ENCODE measurements at places on chromosomes 7 and 10.

DNA sequence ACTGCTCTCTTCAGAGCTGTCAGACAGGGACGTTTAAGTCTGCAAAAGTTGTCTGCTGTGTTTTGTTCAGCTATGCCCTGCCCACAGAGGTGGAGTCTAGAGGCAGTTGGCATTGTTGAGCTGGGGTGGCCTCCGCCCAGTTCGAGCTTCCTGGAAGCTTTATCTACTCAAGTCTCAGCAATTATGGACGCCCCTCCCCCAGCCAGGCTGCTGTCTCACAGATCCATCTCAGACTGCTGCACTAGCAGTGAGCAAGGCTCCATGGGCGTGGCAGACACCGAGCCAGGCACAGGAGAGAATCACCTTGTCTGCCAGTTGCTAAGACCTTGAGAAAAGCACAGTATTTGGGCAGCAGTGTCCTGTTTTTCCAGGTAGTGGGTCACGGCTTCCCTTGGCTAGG, 98.1 kb downstream of the SDHAF3 start:
- DNase-seq = no peak

DNA sequence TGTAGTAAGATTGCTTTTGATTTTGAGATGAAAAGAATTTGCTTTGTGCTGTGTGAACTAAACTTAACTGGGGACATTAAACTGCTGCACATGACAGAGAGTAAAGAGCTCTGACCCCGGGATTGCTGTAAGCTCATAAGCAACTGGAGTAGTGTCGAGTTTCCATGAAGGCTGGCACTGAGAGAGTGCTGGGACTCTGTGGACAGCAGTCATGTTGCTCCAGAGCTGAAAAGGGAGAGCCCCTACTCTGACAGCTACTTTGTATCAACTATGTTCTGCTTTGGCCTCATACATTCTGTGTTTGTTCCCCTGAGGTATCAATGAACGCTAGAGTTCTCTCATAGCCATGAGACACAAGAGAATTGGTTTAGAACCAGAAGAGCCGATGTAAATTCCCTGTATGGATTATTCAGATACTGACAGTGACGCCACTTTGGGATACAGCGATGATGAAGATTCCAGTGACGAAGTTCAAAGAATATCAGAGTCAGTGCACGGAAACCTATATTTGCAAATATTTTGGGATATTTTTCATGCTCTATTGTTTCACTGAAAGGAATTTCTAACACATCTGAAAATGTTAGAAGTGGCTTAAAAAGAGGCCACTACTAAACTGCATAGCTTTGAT, 185.9 kb upstream of the DKK1 start:
- no peak for DNase-seq

- DNase-seq = peak; percentile 11
These were observed 2.2 kb downstream of the STN1 start for GRCh38 chr10:103915796-103916195.

DNA sequence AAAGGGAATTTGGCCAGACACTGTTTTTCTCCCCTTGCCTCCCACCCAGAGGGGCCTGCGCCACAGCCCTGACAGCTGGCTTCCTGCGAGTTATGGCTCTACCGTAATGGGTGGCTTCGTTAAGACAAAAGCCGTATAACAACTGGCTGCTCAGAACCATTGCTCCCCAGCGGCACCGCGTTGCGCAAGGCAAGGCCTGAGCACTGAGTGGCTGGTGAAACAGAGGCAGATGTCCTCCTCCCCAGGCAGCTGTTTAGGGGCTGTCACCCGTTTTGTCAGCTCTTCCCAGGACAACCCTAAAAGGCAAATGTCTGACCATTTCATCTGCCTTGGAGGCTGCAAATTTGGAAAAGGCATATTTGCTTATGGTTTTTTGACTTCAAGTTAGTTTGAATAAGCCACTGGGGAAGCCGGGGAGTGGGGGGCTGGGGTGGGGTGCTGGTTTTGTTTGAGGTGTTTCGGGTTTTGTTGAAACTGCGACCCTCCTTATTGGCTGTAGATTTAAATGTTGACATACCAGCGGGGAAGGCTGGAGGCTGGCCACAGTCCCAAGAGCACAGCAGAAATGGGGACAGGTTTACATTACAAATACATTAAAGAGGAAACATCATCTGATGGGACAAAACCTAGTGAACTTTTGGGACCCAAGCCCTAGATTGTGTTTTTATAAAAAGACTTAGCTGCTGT, 681 bp upstream of the SPOCK2 start:
- DNase-seq = peak; percentile 8

- DNase-seq = no peak
These were observed 94.8 kb upstream of the PPIF start for GRCh38 chr10:79252450-79252849.

DNA sequence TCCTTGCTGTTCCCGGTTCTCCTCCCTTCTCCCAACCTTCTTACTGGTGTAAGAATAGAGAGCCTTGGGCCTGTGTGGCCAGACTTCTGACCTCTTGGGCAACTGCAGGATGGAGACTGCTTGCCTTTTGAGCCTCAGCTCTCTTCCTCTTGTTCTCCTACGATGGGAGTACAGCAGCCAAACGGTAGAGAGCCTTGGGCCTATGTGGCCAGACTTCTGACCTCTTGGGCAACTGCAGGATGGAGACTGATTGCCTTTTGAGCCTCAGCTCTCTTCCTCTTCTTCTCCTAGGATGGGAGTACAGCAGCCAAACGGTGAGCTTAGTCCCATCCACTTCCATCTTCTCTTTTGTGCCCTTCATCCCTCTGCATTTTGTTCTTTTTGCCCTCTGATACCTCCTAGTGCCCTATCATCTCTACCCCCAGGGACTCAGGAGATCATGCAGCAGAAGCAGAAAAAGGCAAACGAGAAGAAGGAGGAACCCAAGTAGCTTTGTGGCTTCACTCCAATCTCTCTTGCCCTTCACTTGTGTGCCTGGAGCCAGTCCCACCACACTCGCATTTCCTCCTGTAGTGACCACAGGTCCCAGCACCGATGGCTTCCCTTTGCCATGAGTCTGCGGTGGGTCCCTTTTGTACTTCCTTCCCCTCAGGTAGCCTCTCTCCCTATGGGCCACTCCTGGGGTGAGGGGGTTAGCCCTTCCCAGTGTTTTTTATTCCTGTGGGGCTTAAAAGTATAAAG, 15.3 kb downstream of the SLC25A13 start:
- DNase-seq = peak; percentile 49

DNA sequence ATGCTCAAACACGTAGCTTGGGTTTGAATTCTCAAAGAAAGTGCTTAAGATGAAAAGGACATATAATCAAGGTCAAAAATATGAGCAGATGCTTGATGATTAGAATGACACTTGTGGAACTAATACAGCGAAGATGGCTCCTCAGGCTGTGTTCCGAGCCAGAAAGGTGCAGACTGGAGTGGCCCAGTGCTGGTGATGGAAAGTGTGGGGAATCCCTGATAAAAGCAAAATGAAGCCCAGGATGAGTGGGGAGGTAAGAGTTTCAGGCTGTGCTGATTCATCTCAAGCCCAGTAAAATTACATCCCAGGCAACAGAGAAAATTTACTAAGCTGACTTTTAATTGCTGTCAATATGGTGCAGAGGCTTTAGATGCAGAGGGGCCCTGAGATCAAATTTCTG, 77.8 kb upstream of the IKZF1 start:
- no peak for DNase-seq

GRCh38 chr10:46227936-46228562, 58.7 kb upstream of the ANTXRL start:
- DNase-seq = peak; percentile 58

- DNase-seq = no peak
These were observed 359.4 kb downstream of the GALNT17 start for GRCh38 chr7:71491336-71491735.

DNA sequence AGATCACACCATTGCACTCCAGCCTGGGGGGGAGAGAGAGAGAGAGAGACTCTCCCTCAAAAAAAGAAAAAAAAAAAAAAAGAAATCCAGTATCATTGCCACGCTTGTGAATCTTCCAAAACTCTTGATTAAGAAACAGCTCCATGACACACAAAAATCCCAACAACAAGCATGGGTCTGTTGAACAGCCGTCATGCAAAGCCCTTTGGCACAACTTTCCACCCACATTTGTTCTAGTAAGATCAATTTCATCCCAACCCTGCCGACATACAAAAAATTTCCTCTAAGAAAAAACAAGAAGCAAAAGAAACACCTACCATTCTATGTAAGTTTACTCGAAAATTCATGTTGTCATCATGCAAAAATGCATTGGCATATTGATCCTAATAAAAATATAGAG, 62.8 kb downstream of the ARMH3 start:
- no peak for DNase-seq

- DNase-seq = no peak
These were observed 532.5 kb upstream of the C7orf33 start for GRCh38 chr7:148058092-148058491.

DNA sequence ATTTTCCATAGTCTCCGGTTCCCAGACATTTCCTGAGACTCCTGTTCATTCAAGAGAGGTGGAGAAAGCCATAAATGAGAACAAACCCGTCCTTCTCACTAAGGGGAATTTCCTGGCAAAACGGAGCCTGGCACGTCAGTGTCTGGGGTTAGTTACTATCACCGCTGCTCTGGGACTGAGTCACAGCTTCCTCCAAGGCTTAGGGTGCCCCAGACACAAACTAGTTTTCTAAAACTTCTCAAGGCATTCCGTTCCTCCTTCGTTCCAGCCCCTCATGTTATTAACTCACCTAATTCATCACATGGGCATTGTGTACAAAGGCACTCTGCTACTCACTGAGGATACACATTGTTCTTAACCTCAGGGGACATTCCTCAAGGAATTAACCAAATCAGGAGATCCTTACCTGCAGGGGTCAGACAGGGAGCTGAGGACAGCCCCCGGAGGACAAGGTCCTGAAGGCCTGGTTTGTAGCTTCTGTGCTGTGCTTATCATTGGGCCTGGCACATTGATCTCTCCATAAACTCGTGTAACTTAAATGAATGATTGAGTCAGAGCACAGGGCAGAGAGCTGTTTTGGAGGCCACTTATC, 103.0 kb upstream of the KLF6 start:
- DNase-seq = peak; percentile 84

GRCh38 chr10:124534231-124534798, 72.7 kb downstream of the LHPP start:
- no peak for DNase-seq

- DNase-seq = no peak
These were observed 176.2 kb downstream of the WDR11 start for GRCh38 chr10:121027371-121027770.

DNA sequence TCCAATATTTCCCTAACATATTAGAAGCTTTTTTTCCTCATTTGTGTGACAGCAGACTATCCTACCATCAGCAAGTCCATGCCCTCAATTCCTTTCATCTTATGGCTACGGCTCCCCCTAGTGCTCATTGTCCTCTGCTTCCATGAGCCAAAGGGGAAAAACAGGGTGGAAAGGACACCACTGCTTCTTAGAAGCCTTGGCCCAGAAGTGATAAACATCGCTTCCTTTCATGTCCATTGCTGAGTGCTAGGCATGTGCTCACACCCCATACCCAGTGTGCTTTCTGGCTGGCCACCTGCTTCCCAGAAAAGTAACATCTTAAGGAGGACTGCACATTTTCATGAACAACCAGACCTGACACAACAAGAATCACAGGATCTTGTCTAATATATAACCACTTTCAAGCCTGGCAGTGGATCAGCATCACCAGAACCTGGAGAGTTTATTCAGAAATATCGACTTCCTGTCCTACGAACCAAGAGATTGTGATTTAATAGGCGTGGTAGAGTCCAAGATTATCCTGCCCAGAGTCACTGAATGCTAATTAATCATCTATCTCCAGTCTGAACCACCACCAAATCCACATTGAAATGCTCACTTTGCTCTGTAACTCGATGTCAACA, 650.5 kb upstream of the SORCS1 start:
- peak; percentile 35 for DNase-seq

GRCh38 chr7:43096875-43097274, 15.6 kb upstream of the HECW1 start:
- no peak for DNase-seq

- no peak for DNase-seq
These were observed 8.8 kb downstream of the NOS3 start for GRCh38 chr7:150999497-151000230.

DNA sequence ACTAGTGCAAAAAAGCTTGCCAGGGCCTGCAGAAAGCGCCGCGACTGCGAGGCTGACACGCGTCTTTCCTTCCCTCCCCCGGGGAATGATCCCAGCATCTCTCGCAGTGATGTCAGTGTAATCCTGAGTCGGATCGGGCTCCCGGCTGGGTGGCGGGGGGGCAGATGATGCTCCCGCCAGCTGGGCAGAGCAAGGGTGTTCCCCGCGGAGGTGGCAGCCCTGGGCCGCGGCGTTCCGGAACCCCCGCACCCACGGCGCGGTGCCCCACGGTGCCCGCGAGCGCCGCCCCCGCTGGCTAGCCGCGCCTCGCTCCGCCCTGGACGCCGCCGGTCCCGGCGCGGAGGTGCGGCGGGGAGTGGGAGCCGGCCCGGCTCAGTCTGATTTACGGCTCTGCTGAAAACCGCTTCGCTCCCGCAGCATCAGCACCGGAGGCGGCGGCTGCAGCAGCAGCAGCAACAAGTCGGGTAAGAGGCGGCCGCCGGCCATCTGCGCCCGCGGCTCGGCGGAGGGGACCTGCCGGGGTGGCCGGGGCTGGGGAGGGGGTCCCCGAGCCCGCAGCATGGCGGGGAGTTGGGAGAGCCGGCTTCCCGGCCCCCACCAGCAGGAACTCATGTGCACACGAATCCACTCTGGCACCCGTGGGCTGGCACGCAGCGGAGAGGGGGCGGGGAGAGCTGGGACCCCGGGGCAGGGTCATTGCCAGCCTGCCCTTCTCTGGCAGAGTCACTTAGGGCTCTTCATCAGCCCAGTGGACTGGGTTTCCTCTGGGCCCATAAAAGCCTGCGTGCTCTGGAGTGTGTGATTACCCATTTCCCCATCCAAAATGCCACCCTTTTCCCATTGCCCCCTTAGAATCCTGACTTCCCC, at the start of gene ZNF365:
ZNF365 (plus strand) TSS at position 375 of the 867 bp plus-strand sequence. CDS start 1,825 bp downstream, outside the sequence.
- DNase-seq = no peak

DNA sequence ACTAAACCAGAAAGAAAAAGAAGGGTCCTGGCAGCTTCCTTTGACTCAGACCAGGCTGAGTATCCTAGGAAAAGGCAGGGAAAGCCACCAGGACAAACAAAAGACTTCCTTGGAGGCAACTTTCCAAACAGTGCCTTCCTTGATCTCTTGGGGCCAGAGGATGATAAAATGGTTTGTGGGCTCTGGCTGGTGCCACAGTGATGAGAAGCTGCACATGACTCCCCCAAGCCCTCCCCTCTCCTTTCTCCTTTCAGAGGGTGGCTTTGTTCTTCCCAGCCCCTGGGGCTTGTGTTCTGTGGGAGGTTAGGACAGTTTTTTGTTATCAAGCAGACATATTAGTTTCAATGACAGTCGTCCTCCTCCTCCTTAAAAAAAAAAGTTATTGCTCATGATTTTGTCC, 183.2 kb downstream of the SEM1 start:
- no peak for DNase-seq

DNA sequence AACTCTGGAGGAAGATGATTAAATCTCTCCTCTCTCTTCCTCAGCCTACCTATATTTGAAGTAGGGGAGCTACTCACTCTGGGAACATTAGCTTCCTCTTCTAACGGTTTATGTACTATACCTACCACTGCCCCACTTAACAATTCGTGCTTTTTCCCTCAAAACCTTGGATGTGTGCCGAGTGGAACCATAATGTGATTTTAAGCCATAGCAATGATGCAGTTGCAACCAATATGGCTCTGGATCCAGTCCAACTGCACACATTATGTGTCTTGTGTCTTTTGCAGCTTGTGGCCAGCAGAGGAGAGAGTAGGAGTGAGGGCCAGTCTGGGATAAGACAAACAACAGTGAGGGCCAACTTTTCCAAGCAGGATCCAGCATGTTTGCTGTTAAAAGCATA, 170.7 kb downstream of the GATA3 start:
- no peak for DNase-seq

- no peak for DNase-seq
These were observed 30.3 kb downstream of the PITRM1 start for GRCh38 chr10:3142146-3142875.

- DNase-seq = no peak
These were observed 35.3 kb upstream of the ADD3 start for GRCh38 chr10:109972372-109973001.

Measured in inflammatory macrophage treated with lipopolysaccharide for 1 hour (primary cell).